Bronchial epithelial cell (primary cell): ENCODE measurements at places on chromosomes 4 and X. TPM values are rescaled to one million over a fixed set of nuclear protein-coding genes. Genes with fewer than 3 reads are reported as not detected.

DNA sequence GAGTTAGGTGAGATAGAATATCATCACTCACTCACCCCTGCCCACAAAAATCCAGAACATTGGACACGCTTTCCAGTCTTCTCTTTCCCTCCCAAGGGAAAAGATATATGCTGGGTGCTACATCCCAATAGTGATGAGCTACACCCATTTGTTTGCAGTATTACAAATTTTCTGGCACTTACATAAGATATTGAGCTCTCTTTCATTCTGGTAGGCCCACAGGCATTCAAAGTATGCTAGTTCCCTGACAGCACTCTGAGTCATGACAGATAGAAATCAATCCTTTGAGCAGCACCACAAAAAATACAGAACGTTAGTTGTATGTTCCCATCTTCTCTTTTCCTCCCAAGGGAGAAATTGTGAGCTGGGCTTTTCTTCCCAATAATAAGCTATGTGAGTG lies 477.6 kb upstream of the GRID2 start:
- DNase-seq, result peak; percentile 87

Gene MXRA5
- total RNA-seq, result 0.26 and 0.53 TPM in 2 replicates

DNA sequence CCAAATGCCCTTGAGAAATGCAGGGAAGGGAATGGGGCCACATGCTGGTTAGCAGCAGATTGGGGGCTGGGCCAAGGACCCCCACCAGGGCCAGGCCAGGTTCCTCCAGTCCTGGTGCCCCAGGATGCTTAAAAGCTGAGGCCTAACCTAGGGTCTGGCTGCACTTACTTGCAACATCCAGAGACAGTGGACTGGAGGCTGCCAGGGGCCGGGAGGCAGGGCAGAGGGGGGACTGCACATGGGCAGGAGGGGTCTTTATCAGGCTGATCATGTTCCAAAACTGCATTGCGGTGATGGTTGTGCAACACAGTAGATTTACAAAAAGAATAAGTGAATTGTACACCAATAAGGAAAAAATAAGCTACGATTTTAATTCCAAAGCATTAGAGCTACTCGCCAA lies 36.8 kb upstream of the C4orf50 start:
- no peak for DNase-seq

- peak; percentile 97 for DNase-seq
These were observed 94.4 kb downstream of the TLL1 start for GRCh38 chr4:165967486-165967885.

- peak; percentile 55 for DNase-seq
These were observed 721 bp upstream of the MAOA start for GRCh38 chrX:43655151-43656004.

DNA sequence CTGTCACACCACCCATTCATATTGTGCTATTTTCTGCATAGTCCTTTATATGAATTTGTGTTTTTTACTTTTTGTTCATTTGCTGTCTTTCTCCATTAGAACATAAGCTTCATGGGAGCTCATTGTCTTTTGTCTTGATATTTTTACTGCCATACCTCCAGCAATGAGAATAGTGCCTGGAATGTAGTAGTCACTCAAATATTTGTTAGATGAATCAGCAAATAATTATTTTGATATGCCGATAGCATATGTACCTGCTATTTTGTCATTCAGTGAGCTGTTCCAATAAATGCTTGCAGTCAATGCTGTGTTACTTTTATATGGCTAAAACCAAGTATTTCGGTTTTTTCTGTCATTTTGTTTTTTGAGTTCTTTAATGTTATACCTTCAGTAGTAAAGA lies 43.5 kb upstream of the SLC25A31 start:
- DNase-seq, result peak; percentile 73

Gene ANOS1
- total RNA-seq, result 0.26 and 0.38 TPM in 2 replicates

DNA sequence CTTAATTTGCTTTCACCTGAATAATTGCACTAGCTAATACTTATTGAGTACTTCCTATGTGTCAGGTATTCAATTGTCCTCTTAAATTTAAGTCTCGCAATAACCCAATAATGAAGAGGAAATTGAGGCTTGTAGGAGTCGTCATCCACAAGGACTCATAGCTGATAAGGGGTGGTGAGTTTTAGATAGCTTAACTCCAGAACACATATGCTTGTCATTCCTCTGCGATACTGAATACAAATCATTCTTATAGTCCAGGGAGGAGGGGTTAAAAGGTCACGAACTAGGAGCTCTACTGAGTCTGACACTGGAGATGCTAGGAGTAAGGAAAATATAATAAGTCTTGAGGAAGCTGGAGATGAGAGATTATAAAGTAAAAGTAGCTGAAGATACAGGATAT lies 1.4 kb upstream of the PACRGL start:
- DNase-seq, result no peak

GRCh38 chr4:52552778-52553177 lies 106.3 kb downstream of the USP46 start:
- peak; percentile 55 for DNase-seq

- DNase-seq, result no peak
These were observed 99.2 kb upstream of the IGSF1 start for GRCh38 chrX:131388293-131388692.

GRCh38 chrX:46860557-46860956 lies 23.7 kb downstream of the RP2 start:
- no peak for DNase-seq

- DNase-seq, result peak; percentile 84
These were observed 33.3 kb upstream of the SLC2A9 start for GRCh38 chr4:10054571-10055041.

DNA sequence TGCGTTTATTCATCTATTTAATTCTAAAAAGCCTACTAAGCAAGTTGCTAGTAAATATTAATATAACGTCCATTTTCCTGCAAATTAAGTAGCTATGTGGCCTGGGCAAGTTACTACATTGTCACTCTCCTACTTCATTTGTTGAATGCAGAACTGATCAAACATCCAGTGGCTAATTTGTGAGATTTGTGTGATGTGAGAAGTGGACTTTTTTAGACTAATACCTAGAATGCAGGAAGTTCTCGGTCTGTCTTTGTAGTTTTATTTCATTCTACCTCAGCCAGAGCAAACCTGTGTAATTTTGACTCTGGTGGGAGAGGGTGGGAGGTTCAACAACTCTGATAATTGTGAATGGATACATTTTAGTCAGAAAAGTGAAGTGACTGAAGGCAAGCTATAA lies 840 bp downstream of the GUF1 start:
- no peak for DNase-seq

Gene DCAF12L2
- total RNA-seq, result 0.26 TPM in 1 of 2 replicates, not detected in the other

DNA sequence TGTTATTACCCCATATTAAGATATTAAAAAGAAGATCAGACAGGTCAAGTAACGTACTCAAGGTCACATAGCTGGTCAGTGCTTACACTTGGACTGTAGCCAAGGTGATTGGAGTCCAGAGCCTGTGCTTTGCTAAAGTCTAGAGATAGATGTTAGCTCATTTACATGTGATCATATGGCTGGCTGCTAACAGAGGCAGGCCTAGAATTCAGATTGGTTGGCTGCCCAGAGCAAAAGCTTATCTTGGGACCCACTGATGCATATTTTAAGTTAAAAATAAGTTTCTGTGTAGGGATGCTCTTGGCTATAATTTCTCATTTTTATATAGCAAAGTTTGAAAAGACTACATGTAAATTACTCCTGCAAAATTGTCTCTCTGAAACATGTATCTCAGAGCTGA lies 18.1 kb upstream of the EXOC1L start:
- DNase-seq, result no peak

DNA sequence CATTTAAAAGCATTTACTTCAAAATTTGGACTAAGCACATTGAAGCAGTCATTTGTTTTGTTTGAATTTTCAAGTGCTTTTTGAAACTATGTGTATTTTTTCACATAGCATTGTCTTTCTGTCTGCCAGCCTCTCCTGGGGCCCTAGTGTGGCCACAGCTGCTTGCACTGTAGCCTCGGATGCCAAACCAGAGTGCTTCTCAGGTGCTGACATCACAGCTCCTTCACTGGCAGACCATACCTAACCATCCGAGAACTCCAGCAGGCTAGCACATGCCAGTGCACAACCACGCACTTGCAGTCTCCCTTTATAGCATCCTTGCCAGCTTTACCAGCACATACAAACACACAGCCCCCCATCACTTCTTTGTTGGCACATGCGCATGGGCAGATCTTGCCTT lies 1019.7 kb downstream of the STPG2 start:
- no peak for DNase-seq

Gene AKAP14
- total RNA-seq, result not detected in 2 replicates

DNA sequence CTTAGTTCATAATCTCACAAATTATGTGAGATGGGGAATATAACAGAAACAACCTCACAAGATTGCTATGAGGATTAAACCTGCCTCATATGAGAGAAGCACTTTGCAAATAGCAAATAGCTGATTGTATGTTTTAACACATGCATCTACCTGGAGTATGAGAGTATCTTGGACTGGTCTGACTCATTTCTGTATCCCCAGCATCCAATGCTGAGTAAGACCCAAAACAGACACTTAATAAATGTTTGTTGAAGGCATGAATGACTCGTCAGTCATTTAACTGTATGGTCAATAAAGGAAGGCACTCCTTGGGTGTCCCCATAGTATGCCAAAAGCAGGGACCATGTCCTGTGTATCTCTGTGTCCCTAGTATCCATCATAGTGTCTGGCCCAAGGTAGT lies 350.9 kb upstream of the F9 start:
- DNase-seq, result no peak

Gene JCHAIN
- total RNA-seq, result not detected in 2 replicates

GRCh38 chr4:40461062-40461461 lies 125.9 kb downstream of the CHRNA9 start:
- no peak for DNase-seq

- DNase-seq, result no peak
These were observed 144.4 kb upstream of the RADX start for GRCh38 chrX:106467422-106467821.

Gene UGT2B15
- under 0.01 TPM in 1 of 2 replicates, not detected in the other for total RNA-seq

DNA sequence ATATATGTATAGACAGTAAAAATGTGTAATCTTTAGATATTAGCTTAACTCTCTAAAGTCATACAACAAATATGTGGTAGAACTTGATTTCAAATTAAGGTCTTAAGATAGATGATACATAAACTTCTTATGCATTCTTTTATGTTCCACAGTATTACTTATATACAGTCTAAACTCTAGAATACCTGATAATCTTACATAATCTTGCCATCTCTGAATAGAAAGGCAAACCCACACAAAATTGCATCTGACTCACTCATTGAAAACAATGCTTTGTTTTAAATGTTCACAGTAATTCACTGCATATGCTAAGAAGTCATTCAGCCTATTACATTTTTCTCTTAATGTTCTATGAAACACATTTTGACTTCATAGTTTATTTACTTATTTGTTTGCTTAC lies 10.1 kb downstream of the SULT1B1 start:
- DNase-seq, result peak; percentile 81

Gene HDAC8
- 17.6 and 21.1 TPM in 2 replicates for total RNA-seq

Gene CCNQ
- 37.1 and 53.4 TPM in 2 replicates for total RNA-seq

Gene UGT2B17
- total RNA-seq, result 0.13 TPM in 1 of 2 replicates, not detected in the other

Gene CT83
- total RNA-seq, result not detected in 2 replicates

Gene TMEM271
- not detected in 2 replicates for total RNA-seq

- DNase-seq, result no peak
These were observed 5.1 kb downstream of the MECP2 start for GRCh38 chrX:154092371-154092770.

DNA sequence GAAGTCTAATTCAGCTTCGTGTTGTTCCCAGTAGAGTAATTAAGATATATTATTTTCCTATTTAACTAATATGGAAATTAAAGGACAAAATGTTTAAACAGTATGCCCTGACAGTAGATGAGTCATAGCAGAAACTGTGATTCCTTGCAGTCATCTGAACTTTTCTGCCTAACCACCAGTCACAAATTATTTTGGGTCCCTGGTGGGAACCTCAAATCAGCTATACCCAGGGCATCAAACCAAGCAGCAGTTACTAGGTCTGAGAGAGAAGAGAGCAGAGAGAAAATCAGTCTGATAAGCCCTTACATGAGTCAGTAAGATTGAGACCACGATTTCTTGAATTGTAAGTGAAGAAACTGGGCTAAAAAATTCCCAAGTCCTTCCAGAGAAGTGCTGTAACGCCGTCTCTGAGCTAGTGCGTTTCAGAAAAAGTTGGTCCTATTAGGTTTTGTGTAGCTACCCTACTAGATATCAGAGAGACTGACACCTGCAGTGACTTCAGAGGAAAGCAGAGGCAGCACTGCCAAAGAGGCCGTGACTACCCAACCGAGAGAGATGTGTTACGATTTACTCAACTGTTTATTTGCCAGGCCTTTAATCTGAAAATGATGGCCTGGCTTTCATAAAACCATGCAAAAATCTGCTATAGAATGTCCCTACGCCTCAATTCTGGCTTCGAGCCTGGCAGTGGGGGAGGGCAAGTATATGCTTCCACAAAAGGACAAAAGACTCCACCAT lies 21.7 kb upstream of the GPM6A start:
- peak; percentile 0 for DNase-seq

DNA sequence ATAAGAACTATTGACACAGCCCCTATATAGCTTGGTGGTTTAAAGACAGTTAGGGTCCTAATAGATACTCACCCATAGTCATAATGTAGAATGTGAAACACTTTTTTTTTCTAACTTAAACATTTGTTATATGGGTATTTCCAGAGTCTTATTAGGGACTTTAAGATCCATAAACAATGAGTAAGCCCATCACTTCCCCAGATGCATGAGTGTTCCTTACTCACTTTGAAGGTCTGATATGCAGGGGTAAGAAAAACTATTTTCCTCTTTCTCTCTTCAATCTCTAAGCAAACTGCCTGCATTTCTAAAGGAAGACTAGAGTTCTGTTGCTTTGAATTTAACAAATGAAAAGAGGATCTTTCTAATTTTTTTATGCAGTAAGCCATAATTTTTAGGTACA lies 443.6 kb upstream of the PITX2 start:
- no peak for DNase-seq

DNA sequence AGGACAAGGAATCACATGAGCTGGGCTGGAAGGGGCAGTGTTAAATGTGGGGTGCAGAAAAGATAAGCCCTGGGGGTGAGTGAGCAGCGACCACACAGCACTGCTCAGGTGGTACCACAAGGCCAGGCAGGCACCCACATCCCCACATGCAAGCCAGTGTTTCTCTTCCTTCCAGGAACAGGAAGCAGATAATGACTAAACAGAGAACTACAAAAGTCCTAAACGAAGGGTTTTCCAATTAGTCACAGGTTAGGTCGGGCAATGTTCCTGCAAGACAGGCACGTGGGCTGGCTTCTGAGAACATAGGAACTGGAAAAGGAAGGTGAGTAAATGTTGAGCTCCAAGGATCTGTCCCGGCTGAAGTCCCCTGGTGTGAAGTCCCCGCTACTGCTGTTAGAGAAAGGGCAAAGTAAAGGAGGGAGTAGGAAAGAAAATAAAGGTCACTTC lies 19.5 kb downstream of the RELL1 start:
- peak; percentile 98 for DNase-seq

- no peak for DNase-seq
These were observed 313.3 kb downstream of the PPP3CA start for GRCh38 chr4:101033986-101034385.

GRCh38 chr4:108042927-108043326 lies 53.2 kb downstream of the HADH start:
- no peak for DNase-seq

- peak; percentile 10 for DNase-seq
These were observed 624 bp downstream of the BEX5 start for GRCh38 chrX:102154900-102155805.

Gene NPY2R
- total RNA-seq, result not detected in 2 replicates

- DNase-seq, result peak; percentile 91
These were observed 4.6 kb downstream of the SEC31A start for GRCh38 chr4:82886147-82886942.

GRCh38 chr4:95432466-95432865 lies 116.3 kb downstream of the UNC5C start:
- no peak for DNase-seq
